Activated B cell treated with CpG ODN at 0.5 μM for 24 hours (primary cell): ENCODE measurements at places on chromosomes 6 and 20. TPM values are rescaled to one million over a fixed set of nuclear protein-coding genes. Genes with fewer than 3 reads are reported as not detected.

The MC3R gene
- not detected in 2 replicates for total RNA-seq

GRCh38 chr6:106334646-106335448, 9.3 kb upstream of the ATG5 start:
- DNase-seq, result no peak

- no peak for DNase-seq
Observed at GRCh38 chr6:10396785-10397184, 18.1 kb downstream of the TFAP2A start.

GRCh38 chr6:133764754-133765208, 124.1 kb upstream of the TCF21 start:
- DNase-seq, result no peak
